Kasumi-1 (cell line): ENCODE measurements at places on chromosomes 1 and 21.

- DNase-seq: peak; percentile 1
These were observed 30.8 kb downstream of the KCNA3 start for GRCh38 chr1:110643879-110644472.

DNA sequence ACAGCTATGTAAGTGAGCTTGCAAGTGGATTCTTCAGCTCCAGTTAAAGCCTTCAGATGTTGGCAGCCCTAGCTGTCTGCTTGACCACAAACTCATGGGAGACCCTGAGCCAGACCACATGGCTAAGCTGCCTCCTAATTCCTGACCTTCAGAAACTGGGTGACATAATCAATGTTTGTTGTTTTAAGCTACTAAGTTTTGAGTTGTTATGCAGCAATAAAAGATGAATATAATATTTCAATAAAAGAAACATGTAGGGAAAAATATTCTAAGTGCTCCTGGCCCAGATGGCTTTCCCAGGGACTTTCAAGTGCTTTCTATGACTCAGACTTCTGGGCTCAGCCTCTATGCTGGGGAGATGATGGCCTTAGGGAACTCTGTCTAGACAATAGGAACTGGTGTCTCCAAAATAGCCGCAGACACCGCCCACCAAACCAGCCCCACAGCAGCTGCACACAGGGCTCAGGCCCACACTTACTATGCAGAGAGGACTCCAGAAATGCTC lies 20.3 kb upstream of the AZIN2 start:
- DNase-seq: no peak

- DNase-seq: no peak
These were observed 281.8 kb downstream of the BARHL2 start for GRCh38 chr1:90435351-90435750.

DNA sequence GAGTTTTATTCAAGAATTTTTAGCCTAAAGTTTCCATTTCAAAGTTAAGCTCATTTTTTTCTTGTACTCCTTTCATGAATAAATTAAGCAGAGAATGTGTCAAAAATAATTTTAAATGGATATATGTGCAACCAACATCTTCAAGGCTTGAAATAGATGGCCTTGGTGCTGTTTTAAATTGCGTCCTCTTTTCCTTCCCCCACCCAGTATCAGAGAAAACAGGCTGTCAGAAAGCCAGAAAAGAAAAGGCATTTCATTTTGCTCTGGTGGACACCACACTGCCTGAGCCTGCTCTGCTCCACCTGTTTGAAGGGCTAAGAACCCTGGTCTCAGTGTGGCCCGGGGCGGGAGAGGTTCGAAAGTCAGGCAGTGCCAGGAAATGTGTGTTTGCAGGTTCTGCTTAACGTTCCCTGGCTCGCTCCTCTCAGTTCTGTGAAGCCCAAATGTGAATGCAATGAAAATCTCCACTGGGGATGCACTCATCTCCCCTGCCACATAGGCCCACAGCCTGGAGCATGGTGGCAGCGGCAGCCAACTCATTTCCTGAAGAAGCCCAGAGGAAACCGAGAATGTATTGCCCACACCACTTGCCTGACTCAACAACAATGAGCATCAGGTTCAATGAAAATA lies 134.4 kb downstream of the SDCCAG8 start:
- no peak for DNase-seq

DNA sequence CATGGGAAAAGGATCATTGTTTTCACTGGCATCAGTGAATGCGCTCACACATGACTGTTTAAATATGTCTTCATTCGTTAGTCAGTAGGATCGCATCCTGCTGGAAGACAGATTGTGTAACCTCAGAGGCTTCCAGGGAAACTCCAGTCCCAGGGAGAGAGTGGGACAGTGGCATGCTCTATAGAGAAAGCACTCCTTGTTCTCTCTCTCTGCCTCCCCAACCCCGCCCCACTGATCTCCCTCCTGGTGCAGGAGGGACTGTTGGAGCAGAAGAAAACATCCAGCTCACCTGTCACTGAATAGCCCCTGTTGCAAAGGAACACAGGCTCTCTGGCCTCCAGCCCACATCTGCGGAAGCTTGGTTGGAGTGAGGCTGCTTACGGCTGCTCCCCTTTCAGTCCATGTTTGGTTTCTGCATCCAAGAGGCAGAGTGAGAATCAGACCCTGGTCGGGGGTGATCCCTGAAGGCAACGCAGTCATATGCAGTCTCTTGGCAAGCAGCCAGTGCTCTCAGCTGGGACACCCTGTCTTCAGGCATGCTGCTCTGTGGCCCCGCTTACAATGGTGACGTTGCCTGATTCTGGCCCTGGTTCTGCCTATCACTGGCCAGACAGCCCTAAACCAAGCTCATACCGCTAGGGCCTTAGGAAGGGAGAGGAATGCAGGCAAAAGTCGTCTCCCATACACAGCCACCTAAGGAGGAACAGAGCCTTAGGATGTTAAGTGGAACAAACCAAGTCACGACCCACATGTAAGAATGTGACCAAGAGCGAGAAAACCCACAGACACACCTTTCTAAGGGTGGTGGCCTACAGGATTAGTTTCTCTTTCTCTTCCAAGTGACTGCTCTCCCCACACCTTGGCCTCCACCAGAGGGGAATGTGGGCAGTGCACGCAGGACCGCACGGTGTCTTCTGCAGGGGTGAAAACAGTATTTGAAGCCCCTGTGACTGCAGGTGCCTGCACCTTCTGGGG lies 39.7 kb downstream of the BACE2 start:
- no peak for DNase-seq
